Cardiac muscle cell (in vitro differentiated cells and primary cell): ENCODE measurements at places on chromosomes 2 and 18. TPM values are rescaled to one million over a fixed set of nuclear protein-coding genes. Genes with fewer than 3 reads are reported as not detected.

GYPC gene
- total RNA-seq = 45.6 and 53.8 TPM in 2 replicates

TGFA gene
- 0.21 and 4.6 TPM in 2 replicates for total RNA-seq

TTC27 gene
- 10.2 and 14.9 TPM in 2 replicates for total RNA-seq

RUFY4 gene
- not detected in 2 replicates for total RNA-seq

FIGN gene
- 23.1 and 51.0 TPM in 2 replicates for total RNA-seq

PLB1 gene
- 0.39 and 1.2 TPM in 2 replicates for total RNA-seq

BOLA3 gene
- 27.0 and 97.0 TPM in 2 replicates for total RNA-seq

CAPN14 gene
- total RNA-seq = 0.21 and 0.39 TPM in 2 replicates

TUBB8B gene
- not detected in 2 replicates for total RNA-seq

SLC38A11 gene
- not detected in 2 replicates for total RNA-seq

IL36RN gene
- total RNA-seq = not detected in 2 replicates

CGREF1 gene
- 0.48 and 1.8 TPM in 2 replicates for total RNA-seq

B4GALT6 gene
- total RNA-seq = 3.7 and 5.5 TPM in 2 replicates

TMEM247 gene
- not detected in 2 replicates for total RNA-seq

LCT gene
- 0.03 TPM in 1 of 2 replicates, not detected in the other for total RNA-seq

DDX18 gene
- 27.0 and 30.6 TPM in 2 replicates for total RNA-seq

NDUFAF7 gene
- total RNA-seq = 22.0 and 28.0 TPM in 2 replicates

GKN2 gene
- not detected in 2 replicates for total RNA-seq

ACYP2 gene
- 12.6 and 42.9 TPM in 2 replicates for total RNA-seq

SNRNP27 gene
- total RNA-seq = 113 and 128 TPM in 2 replicates

VWA3B gene
- 0.09 and 0.67 TPM in 2 replicates for total RNA-seq

SP9 gene
- total RNA-seq = not detected in 2 replicates

GGCX gene
- total RNA-seq = 18.6 and 24.3 TPM in 2 replicates

CACNB4 gene
- 0.09 and 0.25 TPM in 2 replicates for total RNA-seq

REG3G gene
- total RNA-seq = not detected in 2 replicates

C1GALT1C1L gene
- 0.60 TPM in 1 of 2 replicates, not detected in the other for total RNA-seq

GALNT14 gene
- 1.1 and 1.2 TPM in 2 replicates for total RNA-seq

CNRIP1 gene
- 6.9 and 8.8 TPM in 2 replicates for total RNA-seq

SLC9A4 gene
- not detected in 2 replicates for total RNA-seq

WNT10A gene
- total RNA-seq = not detected in 2 replicates

SKOR2 gene
- not detected in 2 replicates for total RNA-seq

DNAJC5G gene
- 3.6 and 14.1 TPM in 2 replicates for total RNA-seq

PFN4 gene
- total RNA-seq = 3.2 TPM in 1 of 2 replicates, not detected in the other

CHN1 gene
- 47.0 and 64.3 TPM in 2 replicates for total RNA-seq

IFIH1 gene
- 0.06 and 0.07 TPM in 2 replicates for total RNA-seq

SERPINB13 gene
- total RNA-seq = not detected in 2 replicates

NT5C1B gene
- total RNA-seq = not detected in 2 replicates
